ENCODE measurements at places on chromosomes 1 and 21. TPM values are rescaled to one million over a fixed set of nuclear protein-coding genes. Genes with fewer than 3 reads are reported as not detected.

GRCh38 chr1:8392522-8392921, 74.6 kb downstream of the SLC45A1 start:
- no peak for DNase-seq

DNA sequence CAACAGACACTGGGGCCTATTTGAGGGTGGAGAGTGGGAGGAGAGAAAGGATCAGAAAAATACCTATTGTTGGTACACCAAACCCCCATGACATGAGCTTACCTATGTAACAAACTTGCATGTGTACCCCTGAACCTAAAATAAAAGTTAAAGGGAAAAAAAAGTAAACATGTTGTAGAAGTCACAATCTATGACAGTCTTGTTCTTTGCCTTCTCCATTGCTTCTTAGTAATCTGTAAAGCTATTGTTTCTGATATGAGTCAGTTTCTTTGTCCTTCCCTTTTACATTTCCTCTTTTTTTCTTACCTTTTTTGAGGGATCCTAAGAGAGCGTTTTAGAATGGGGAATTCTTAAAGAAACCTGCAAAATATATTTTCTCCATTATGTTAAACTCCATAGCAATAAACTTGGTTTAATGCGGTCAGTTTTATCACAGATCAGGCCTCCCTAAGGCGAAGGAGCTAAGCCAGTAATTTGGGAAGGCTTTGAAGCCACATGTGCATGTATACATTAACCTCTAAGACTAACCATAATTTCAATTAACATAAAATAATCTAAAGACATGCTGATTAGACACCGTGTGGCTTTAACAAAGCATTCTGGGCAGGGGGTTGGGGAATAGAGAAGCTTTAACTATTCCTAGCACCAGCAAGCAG, 77.8 kb upstream of the C1orf105 start:
- DNase-seq, result no peak

GRCh38 chr1:80926531-80926930, 874.2 kb upstream of the ADGRL2 start:
- DNase-seq, result no peak

DNA sequence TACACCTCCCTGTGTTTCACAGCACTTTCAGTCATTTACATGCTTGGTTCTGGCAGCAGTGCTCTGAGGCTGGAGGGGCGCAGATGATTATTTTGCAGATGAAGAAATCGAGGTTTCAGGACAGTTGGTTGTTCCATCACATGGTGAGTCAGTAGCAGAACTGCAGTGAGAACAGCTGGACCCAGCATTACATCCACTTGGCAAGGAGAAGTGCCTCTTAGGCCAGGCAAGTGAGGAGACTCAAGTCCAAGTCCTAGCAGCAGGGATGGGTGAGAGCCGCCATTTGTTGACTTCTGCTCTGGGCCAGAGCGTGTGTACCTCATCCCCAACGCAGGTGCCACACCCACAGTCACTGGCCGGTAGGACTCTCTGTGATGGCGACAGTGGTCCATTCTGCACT, 26.8 kb upstream of the EPHA8 start:
- DNase-seq, result no peak

TENT5C gene
- total RNA-seq, result 14.2 TPM

DNA sequence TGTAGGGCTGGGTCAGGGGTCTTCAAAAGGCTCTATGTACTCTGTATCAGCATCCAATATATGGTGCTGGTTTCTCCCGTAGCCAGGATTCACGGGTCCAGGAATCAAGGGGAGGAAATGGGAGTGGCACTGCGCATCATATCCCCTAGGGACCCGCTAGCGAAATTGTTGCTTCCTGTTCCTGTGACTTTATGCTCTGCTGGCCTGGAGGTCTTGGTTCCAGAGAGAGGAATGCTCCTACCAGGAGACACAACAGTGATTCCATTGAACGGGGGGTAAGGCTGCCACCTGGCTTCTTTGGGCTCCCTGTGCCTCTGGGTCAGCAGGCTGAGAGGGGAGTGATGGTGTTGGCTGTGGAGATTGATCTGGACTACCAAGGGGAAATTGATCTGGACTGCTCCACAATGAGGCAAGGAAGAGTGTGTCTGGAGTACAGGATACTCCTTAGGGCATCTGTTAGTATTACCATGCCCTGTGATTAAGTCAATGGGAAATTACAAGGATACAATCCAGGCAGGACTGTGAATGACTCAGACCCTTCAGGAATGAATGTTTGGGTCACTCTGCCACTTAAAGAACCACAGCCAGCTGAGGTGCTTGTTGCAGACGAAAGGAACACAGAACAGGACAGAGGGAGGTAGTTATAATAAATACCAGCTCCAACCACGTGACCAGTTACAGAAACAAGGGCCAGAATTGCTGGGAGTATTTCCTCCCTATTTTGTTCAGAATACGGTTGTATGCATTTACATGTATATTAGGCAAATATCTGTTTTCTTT, 10.2 kb downstream of the SPSB1 start:
- no peak for DNase-seq

SH2D2A gene
- 186 TPM for total RNA-seq

DNA sequence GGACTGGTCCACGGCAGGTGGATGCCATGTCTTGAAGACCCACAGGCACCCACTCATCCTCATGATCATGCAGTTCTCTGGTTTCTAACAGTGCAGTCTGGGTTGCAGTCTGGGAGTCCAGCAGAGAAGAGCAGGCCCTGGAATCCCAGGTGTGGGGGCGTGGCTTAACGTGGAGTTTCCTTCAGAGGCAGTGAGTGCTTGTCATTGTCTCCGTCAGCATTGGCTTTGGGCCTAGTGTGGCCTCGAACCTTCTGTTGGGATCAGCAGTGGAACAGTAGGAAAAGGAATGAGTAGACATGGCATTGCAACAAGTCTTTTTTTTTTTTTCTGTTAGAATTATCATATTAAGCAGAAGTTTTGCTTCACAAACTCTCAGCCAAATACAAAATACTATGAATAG, 12.8 kb downstream of the LGALS8 start:
- DNase-seq, result no peak

PARS2 gene
- 6.7 TPM for total RNA-seq

DNA sequence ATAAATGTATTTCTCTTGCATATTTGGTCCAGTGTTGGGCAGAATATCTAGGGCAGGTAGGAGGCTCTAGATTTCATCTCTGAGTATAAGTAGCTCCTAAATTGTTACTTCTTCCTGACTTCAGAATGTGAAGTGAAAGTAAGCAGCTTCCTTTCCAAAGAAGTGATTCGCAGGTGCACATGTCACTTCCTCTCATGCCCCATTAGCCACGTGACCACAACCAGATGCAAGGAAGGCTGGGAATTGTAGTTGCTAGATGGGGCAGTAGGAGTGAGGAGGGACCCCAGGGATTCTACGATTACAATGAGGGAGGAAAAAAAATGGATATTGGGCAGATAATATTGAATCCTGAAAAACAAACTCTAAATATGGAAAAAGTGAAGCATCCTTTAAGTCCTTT, 113.2 kb upstream of the CYYR1 start:
- DNase-seq, result peak; percentile 12

SNRPE gene
- total RNA-seq, result 285 TPM

LAX1 gene
- total RNA-seq, result 20.4 TPM

DNA sequence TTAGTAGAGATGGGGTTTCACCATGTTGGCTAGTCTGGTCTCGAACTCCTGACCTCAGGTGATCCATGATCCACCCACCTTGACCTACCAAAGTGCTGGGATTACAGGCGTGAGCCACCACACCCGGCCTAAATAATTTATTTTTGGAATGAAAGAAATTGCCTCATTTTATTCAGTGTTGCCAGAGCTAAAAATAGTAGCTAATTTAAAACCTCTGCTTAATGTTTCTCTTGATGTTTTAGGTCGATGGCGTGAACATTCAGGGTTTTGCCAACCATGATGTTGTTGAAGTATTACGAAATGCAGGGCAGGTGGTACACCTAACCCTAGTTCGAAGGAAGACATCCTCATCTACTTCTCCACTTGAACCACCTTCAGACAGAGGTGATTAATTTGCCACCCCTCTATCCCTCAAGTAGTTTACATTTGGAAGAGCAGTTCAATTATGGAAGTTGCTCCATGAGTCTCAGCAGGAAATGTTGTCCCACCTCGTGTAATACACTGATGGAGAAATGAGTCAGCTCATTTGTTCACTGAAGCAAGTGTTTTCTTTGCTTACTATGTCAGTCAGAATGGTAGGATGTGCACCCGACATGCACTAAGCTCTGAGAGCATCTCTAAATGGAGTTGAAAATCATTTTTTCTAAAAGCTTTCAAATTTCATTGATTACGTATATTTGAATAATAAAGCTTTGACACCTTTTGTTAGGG, 54.9 kb downstream of the PATJ start:
- no peak for DNase-seq

GRCh38 chr1:210525716-210526454, 197.2 kb downstream of the HHAT start:
- DNase-seq, result no peak

SELP gene
- total RNA-seq, result 2.0 TPM

ZC3H12A gene
- total RNA-seq, result 30.2 TPM

GRCh38 chr1:147167365-147167764, 4.9 kb downstream of the PRKAB2 start:
- no peak for DNase-seq

DNA sequence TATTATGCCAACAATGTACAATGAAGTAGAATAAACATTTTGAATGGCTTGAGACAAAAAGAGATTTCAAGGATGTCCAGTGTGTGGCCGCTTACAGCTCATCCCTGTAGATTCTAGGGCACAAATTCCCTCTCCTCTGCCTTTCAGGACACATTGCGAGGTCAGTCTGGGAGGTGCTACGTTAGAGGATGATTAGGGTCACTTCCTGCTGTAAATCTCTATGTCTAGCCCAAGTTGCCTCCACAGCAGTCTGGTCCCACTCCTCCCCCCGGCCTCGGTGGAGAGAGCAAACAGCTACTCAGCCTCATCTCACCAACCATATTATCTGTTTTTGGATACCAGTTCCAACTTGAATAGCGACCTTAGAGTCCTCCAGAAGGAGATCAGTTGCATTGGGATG, 17.0 kb downstream of the KCNJ10 start:
- no peak for DNase-seq

DNA sequence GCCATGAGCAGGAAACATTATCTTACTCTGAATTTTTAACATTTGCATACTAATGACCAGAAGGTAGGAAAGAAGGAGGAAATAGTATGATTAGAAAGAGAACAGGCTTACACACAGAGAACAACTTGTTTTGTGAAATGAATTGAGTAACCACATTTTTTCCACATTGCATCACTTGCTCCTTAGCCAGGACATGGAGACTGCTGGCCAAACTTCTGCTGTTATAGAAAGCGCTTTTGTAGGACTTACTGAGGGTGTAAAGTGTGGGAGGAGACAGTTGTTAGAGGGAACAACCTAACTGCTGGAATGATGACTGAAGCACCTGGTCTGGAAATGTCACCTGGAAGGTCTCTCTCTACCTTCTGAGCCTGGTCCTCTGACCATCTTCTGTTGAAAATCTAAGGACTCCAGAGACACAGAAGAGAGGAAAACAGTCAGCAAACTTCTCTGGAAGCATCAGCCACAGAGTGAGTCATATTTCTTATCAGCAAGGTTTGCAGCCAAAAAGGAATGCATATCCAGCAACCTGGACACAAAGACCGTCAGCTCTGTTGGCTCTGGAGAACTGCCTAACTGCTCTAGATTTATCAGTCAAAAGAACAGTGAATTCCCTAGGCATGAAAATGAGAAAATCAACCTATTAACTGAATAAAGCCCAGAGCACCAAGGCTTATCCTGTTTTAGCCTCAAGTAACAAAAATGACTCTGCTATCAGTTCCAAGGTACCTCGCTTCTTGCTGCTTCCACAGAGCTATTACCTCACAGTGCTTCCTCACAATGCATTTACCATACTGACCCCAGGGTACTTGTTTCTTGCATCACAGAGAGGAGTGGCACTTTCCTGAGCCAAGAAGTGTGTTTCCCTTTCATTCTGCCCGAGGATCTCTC, 88.0 kb upstream of the SLFNL1 start:
- DNase-seq, result no peak

DNA sequence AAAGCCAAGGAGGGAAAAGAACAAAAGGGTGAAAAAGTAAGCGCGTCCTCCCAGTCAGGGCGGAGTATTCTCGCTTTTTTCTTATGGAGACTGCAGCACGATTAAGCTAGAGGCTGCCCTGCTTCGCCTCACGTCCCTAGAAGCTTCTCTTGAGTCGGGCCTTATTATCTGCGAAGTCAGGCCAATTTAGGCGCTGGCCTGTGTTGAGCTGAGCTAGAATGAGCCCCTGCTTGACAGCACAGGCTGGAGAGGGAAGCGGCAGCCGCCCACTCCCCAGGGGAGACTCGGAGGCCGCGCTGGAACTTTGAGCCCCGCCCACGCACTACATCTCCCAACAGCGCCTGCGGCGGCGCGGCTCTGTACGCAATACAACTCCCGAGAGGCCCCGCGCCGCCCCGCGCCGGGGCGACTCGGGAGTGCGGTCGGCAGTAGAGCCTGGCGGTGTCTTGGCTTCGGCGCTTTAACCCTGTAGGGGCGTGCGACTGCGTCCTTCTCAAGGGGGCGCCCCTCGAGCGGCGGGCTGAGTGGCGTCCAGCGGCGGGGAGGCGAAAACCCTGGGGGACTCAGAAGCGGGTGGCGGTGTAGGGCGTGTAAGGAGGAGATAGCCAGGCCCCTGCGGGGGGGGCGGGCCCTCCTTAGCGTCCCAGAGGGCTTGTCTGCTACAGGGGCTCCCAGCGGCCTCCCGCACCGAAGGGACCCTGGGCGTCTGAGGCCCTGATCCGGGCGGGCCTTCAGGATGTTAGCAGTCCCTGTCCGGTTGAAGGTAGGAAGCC, 888 bp downstream of the ZNF436 start:
- DNase-seq, result peak; percentile 88

SPATA17 gene
- total RNA-seq, result not detected

- DNase-seq, result no peak
Observed at GRCh38 chr1:8174807-8175206, 143.1 kb upstream of the SLC45A1 start.

DNA sequence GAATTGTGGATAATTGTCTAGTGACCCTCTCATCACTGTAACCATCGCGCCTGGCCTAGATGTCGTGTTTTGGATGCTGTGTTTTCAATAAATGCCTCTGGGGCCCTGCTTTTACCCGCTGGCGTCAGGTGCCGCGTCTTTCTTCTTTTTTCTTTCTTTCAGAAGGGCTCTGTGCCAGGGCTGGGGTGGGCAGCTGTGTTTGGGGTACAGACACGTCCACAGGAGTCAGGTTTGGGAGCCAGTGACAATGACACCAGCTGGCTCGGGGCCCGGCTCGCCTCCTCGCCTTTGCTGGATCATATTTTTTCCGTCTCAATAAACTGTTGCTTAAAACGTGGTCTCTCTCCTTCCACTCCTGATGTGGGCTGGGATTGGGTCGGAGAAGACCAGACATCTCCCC, 16.1 kb downstream of the TMEM201 start:
- no peak for DNase-seq

GRCh38 chr1:245859493-245860114, 647.5 kb downstream of the SMYD3 start:
- DNase-seq, result no peak
